ENCODE measurements at places on chromosomes 1 and 21. TPM values are rescaled to one million over a fixed set of nuclear protein-coding genes. Genes with fewer than 3 reads are reported as not detected.

DNA sequence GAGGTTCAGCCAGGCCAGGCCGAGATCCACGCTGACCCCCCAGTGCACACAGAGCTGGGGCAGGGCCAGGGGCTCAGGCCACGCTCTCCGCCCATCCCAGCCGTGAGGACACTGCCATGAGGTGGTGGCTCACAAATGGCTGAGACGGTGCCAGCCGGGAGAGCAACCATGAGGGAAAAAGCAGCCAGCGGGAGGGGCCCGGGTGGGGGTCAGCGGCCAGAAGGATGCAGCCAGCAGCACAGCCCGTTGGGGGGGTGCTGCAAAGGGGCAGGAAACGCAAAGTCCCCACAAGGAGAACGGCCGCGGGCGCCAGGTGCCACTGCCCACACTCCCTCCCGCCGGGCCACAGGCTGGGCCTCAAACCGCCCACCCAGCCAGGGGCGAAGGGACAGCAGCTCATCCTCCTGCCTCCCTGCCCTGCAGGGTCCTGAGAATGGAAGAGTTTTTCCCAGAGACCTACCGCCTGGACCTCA, 8.3 kb downstream of the TTLL10 start:
- DNase-seq = no peak

GRCh38 chr1:73310797-73311381, 887.1 kb downstream of the LRRIQ3 start:
- no peak for DNase-seq

DNA sequence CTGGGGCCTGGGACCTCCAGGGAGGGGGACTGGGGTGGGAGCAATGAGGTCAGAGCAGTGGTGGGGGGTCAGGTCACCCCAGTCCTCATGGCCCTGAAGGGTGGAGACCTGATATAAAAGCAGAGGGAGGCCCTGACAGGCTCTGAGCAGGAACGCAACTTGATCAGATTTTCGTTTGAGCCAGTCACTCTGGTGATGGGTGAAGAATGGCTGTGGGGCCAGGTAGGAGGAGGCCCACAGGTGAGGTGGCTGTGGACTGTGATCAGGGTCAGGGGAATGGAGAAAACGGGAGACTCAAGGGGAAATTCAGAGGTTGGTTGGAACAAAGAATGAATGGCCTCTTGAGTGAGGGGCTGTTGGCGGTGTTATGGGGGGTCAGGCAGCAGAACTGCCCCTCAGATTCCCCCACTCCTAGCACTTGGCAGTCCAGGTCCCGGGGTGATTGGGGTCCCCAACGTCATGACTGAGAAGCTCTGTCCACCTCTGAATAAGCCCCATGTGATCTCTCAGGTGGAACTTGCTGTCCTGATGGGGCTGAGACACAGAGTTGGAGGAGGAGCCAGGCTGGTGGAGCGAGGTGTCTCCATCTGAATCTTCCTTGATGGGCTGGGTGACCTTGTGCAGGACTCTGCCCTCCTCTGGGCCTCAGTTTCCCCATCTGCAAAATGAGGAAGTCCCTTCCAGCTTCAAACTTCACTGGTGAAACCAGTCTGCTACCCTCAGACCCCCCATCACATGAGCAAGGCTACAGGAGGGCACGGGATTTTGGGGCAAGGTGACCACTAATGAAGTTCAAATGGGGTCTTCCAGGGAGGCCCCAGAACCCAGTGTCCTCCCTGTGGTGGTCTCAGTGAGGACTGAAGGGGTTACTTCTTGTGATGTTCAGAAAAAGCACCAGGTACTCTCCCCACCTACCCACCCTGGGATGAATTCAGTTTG, 683.0 kb downstream of the MATN1 start:
- DNase-seq = no peak

DNA sequence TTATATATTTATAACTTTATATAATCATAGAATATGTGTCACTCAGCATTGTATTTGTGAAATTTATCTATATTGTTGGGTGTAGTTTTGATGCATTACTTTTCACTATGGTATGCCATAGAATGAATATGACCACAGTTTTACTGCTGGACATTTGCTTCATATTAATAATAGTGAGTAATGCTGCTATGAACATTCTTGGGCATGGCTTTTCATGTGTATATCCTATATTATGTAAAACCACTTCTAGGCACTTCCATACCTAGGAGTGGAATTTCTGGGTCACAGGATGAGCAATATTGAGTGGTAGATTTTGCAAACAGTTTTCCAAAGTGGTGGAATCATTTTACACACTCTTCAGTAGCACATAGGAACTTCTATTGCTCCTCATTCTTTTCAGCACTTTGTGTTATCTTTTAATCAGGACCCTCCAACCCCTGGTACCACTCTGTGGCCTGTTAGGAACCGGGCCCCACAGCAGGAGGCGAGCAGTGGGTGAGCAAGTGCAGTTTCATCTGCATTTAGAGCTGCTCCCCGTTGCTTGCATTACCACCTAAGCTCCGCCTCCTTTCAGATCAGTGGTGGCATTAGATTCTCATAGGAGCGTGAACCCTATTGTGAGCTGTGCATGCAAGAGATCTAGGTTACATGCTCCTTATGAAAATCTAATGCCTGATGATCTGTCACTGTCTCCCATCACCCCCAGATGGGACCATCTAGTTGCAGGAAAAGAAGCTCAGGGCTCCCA, 56.0 kb upstream of the CNIH3 start:
- DNase-seq = no peak

SDCCAG8 gene
- total RNA-seq = 40.2 TPM

PDZK1 gene
- 0.41 TPM for total RNA-seq

GRCh38 chr1:77047978-77048614, 171.1 kb downstream of the PIGK start:
- DNase-seq = no peak

DNA sequence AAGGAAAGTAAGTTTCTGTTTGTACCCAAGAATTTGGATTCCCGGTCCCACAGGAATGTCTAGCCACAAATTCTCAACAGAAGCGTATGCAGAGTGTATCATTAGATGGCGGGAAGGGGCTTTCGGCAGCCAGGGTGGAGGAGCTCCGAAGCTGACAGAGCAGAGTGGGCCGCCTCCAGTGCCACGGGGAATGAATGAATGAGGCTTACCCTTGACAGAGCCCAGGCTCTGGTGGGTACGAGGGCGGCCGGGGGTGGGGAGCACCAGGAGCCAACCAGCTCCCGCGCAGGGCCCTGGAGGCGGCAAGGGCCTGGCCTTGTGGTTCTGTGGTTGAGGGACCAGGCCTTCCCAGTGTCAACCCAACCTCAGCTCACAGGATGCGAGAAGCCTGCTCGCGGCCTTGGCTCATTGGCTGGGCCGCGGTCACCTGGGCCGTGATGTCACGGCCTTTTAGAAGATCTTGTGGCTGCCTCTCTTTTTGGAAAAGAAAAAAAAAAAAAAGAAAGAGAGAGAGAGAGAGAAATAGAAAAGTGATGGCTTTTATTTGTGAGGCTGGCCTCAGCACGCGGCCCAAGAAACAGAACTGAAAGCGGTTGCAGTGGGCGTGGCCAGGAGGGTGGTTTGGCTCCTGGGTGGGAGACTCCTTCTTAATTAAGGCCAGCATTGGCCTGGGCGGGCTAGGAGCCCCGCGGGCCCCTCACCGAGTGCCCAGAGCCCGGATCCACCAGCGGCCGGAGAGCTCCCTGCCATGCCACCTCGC, 34.9 kb upstream of the RUNX3 start:
- peak; percentile 96 for DNase-seq

GRCh38 chr21:37658121-37658816, 258.0 kb downstream of the KCNJ6 start:
- DNase-seq = no peak

GRCh38 chr1:102891868-102892625, 216.3 kb downstream of the COL11A1 start:
- no peak for DNase-seq

- peak; percentile 73 for DNase-seq
Observed at GRCh38 chr21:36630485-36631206, 68.3 kb upstream of the SIM2 start.
